Neural crest cell (in vitro differentiated cells): ENCODE measurements at places on chromosomes 6 and 20. TPM values are rescaled to one million over a fixed set of nuclear protein-coding genes. Genes with fewer than 3 reads are reported as not detected.

Gene BPIFA2
- not detected in 2 replicates for total RNA-seq

DNA sequence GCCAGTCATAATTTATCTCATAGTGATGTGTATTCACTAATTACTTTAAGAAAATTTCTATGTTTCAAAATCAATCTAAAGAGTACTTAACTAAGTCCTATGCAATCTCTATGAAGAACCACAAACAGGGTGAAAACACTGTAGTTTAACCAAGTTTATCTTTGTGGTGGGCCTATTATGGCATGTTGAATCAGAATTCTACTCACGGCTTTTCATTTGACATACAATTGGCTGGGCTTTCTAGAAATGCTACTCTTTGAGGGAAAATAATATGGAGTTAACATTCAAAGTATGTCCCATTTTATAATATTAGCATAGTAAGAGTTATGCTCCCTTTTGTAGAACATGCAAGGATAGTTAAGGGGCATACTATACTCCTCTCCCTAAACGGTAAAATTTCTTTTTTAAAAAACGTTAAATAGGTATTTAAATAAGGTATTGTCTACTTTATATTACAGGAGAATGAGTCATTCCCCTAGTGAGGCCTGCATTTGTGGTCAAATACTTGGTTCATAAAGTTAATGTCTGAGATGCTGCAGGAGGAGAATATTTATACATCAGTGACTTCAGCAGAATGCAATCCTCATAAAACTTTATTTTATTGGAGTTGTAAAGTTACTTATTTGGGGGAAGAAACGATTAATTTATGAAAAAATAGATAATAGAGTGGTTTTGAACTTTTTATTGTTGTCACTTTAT, 1.8 kb downstream of the MOXD1 start:
- peaks cover 45% of the 10 kb centered on the region for H3K27me3 ChIP-seq
- peaks cover 47% of the 10 kb centered on the region for H3K4me1 ChIP-seq
- peaks cover 21% of the 10 kb centered on the region for H3K36me3 ChIP-seq
- no peak for DNase-seq

- H3K4me3 ChIP-seq = no peak overlapping the region
- H3K27ac ChIP-seq = no peak overlapping the region
- peaks cover 8% of the 10 kb centered on the region for H3K4me1 ChIP-seq
- H3K36me3 ChIP-seq = no peaks in the 10 kb centered on the region
- H3K27me3 ChIP-seq = peaks cover 5% of the 10 kb centered on the region
These were observed 96.2 kb upstream of the TOP1 start for GRCh38 chr20:40932436-40932835.

- peaks cover 6% of the 10 kb centered on the region for H3K4me1 ChIP-seq
- H3K36me3 ChIP-seq = peaks cover 8% of the 10 kb centered on the region
- no peaks in the 10 kb centered on the region for H3K27me3 ChIP-seq
- H3K27ac ChIP-seq = no peak overlapping the region
- no peak for DNase-seq
These were observed 24.7 kb upstream of the ASXL1 start for GRCh38 chr20:32333181-32333987.

DNA sequence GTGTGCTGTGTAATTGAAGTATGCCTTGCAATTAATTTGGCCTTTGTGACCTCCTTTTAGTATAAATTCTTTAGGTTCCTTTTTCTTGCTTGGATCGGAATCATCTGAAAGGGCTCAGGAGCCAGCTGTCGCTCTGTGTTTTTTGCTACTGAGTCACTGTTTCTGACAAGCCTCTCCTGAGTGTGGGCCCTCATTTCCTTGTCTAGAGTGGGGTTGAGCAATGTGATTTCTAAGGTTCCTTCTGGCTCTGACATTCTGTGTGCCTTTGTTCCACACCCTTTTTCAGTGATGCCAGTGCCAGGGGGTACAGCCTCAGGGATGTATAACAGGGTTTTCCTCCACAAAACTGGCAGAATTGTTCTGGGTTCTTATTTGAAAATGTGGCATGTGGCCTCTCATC, 26.5 kb downstream of the DAAM2 start:
- H3K36me3 ChIP-seq = peaks cover 2% of the 10 kb centered on the region
- no peak overlapping the region for H3K4me3 ChIP-seq
- no peak overlapping the region for H3K27ac ChIP-seq
- H3K4me1 ChIP-seq = peaks cover 50% of the 10 kb centered on the region

DNA sequence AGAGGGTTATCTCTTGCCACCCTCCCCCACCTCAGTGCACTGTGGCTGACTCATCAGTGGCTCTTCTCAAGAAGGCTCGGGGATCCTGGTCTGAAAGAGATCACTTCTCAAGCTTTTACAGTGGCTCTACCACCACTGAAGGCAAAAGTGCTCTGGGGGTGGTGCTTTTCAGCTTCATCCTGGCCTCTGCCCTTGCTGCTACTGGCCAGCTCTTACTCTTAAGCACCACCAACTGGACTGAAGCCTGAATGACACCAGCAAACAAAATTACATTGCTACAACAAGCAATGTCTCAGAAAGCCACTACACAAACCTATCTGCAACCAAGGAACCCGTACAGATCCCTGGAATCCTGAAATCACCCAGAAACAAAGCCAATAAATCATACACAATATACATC, 402.1 kb downstream of the EPHA7 start:
- no peak overlapping the region for H3K4me3 ChIP-seq
- no peak for DNase-seq
- H3K4me1 ChIP-seq = no peaks in the 10 kb centered on the region
- no peak overlapping the region for H3K27ac ChIP-seq

- peaks cover 92% of the 10 kb centered on the region for H3K27me3 ChIP-seq
- H3K27ac ChIP-seq = no peak overlapping the region
- no peaks in the 10 kb centered on the region for H3K4me1 ChIP-seq
- no peaks in the 10 kb centered on the region for H3K36me3 ChIP-seq
- no peak overlapping the region for H3K4me3 ChIP-seq
- DNase-seq = no peak
These were observed 18.0 kb upstream of the DEFB129 start for GRCh38 chr20:208942-209566.

DNA sequence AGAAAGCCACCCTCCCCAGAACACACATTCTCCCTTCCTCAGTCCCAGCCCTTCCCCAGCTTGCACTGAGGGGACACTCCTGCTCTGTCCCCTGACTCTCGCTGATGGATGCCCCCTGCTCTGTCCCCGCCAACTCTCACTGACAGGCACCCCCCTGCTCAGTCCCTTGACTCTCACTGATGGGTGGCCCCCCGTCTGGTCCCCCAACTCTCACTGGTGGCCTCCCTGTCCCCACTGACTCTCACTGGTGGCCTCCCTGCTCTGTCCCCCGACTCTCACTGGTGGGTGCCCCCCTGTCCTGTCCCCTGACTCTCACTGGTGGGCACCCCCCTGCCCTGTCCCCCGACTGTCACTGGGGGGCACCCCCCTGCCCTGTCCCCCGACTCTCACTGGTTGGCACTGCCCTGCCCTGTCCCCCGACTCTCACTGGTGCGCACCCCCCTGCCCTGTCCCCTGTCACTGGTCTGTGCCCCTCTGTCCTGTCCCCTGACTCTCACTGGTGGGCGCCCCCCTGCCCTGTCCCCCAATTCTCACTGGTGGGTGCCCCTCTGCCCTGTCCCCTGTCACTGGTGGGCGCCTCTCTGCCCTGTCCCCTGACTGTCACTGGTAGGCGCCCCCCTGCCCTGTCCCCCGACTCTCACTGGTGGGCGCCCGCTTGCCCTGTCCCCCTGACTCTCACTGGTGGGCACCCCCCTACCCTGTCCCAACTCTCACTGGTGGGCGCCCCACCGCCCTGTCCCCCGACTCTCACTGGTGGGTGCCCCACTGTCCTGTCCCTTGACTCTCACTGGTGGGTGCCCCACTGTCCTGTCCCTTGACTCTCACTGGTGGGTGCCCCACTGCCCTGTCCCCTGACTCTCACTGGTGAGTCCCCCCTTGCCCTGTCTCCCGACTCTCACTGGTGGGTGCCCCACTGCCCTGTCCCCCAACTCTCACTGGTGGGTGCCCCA, 60.9 kb downstream of the GINS1 start:
- DNase-seq = no peak
- H3K36me3 ChIP-seq = peaks cover 14% of the 10 kb centered on the region
- H3K4me1 ChIP-seq = no peaks in the 10 kb centered on the region
- no peak overlapping the region for H3K4me3 ChIP-seq
- no peaks in the 10 kb centered on the region for H3K27me3 ChIP-seq

GRCh38 chr6:144193181-144193580, 42.9 kb downstream of the STX11 start:
- no peaks in the 10 kb centered on the region for H3K27me3 ChIP-seq
- H3K36me3 ChIP-seq = no peaks in the 10 kb centered on the region
- no peak for DNase-seq
- no peak overlapping the region for H3K27ac ChIP-seq
- H3K4me1 ChIP-seq = peaks cover 6% of the 10 kb centered on the region

Gene COX7A2
- total RNA-seq = 346 and 360 TPM in 2 replicates

Gene IL17F
- not detected in 2 replicates for total RNA-seq

Gene CASS4
- 0.14 and 0.16 TPM in 2 replicates for total RNA-seq

Gene ABHD16B
- total RNA-seq = not detected in 2 replicates

Gene FAM83C
- total RNA-seq = not detected in 2 replicates

DNA sequence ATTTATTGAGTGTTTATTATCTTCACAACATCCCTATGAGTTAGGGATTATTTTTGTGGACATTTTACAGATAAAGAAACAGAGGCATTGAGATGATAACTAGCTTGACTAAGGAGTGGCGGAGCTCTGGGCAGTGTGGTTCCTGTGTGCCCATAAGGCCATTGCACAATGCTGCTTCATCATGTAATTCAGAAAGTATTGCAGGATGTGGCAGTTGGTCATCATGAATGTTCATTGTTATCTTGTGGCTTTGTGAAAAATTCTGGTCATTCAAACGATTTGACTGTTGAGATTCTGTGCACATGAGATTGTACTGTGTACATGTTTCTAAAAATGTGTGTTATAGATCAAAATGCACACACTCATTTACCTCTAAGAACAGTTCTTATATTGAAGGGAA, 150.8 kb downstream of the ESR1 start:
- peaks cover 5% of the 10 kb centered on the region for H3K27me3 ChIP-seq
- DNase-seq = no peak
- H3K4me3 ChIP-seq = no peak overlapping the region
- no peaks in the 10 kb centered on the region for H3K36me3 ChIP-seq

Gene BCAS4
- total RNA-seq = 7.3 and 9.0 TPM in 2 replicates
